ENCODE measurements at places on chromosomes 12 and 14.

- DNase-seq: no peak
Observed at GRCh38 chr14:102500158-102500662, 9.4 kb downstream of the ANKRD9 start.

DNA sequence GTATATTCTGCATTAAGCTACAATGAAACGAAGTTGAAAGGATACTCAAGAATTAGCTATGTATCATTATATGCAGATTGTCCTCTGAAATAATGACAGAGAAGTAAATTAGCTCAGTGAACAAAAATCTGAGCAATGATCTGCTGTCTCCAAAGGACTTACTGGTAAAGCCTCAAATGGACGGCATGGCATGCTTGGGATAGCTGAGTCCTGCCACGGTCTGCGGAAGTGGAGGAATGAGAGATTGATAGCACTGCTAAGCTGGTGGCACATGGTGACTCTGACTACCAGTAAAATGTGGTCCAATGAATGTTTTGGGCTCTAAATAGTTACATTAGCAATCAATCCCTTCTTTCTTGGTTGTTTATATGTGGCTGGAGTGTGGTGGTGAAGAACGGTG is 3.7 kb upstream of the DENND5B start:
- DNase-seq: no peak

DNA sequence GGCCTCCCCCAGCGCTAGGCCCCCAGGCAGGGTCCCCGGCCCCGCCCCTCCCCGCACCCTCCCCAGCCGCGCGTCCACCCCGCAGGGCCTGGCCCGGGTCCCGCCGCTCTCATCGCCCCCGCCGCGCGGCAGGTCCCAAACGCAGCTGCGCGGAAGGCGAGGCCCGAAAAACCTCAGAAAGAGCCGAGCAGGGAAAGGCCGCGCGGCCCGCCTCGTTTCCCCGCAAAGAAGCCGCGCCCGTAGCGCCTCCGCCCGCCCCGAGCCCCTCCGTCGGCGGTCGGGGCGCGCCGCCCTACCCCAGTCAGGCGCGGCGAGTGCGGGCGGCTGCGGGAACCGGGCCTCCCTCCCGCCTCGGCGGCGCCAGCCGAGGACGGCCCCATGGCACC is 324 bp downstream of the POLE start:
- no peak for DNase-seq

DNA sequence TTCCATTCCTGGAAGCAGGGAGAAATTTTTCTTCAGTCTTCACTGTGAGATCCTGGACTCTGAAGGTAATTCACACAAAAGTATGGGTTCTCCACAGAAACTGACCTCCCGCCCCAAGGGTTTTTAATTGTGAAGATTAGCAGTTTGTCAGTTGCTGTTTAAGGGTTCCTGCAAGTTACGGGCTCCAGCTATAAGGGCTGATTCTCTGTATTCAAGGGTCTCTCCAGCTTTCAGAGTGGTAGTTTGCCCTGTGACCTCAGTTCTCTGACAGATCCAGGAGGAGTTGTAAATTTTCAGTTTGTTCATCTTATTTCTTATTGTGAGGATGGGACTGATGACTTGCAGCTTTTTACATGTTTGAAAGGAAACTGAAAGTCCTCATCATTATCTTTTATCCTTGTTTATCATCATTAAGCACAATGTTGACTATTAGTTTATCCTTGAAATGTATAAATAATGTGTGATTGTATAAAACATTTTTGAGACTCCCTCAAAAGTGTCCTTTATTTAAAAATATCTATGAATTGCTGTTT is 110.9 kb downstream of the SCAF11 start:
- no peak for DNase-seq

- DNase-seq: no peak
Observed at GRCh38 chr14:75484711-75485429, 37.4 kb upstream of the BATF start.

GRCh38 chr14:30603402-30603801 is 18.7 kb upstream of the SCFD1 start:
- no peak for DNase-seq

GRCh38 chr14:98925354-98926040 is 346.5 kb downstream of the BCL11B start:
- no peak for DNase-seq

GRCh38 chr12:67305544-67305943 is 36.4 kb downstream of the CAND1 start:
- no peak for DNase-seq

GRCh38 chr14:71437870-71438269 is 494.4 kb upstream of the RGS6 start:
- DNase-seq: no peak

DNA sequence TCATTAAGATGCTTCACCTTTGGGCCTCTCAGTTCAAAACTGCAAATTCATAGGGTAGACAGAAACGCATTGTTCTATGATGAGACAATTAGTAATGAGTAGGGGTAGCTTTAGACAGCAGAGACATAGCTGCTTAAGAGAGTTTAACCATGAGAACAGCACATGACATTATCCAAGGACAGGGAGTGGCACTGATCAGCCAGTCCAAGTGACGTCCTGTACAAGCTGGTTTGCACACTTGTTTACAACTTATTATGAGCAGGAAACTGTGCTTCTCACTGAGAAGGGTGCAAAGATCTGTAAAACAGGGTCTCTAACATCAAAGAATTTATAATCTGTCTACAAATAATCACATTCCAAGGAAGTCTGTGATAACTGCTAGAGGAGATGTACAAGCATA is 11.2 kb upstream of the SRSF5 start:
- no peak for DNase-seq

GRCh38 chr14:102513899-102514772 is 4.6 kb upstream of the ANKRD9 start:
- no peak for DNase-seq

- DNase-seq: no peak
Observed at GRCh38 chr14:104383088-104383995, 196.2 kb upstream of the C14orf180 start.

GRCh38 chr12:29223426-29223825 is 74.3 kb downstream of the FAR2 start:
- no peak for DNase-seq

- DNase-seq: no peak
Observed at GRCh38 chr14:87877877-87878276, 115.1 kb downstream of the GALC start.

- no peak for DNase-seq
Observed at GRCh38 chr14:29536886-29537511, 390.6 kb downstream of the PRKD1 start.

DNA sequence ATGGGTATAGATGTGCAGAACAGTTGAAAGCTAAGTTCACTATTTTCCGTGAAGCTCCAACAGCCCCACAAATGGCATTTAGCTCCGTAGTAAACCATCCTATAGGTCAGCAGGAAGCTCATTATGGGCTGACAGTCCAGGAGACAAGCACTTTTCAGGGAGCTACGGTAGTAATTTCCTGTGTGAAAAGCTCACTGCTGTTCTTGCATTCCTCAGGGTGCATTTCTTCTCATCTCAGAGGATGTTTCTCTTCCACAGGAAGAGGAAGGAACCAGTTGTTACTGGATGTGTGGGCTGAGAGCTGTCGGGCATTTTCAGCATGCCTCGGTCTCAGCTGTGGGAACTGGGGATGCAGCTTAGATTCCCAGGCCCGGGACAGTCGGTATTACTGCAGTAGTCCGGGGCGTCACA is 72.8 kb downstream of the GALNT4 start:
- DNase-seq: no peak

- no peak for DNase-seq
Observed at GRCh38 chr12:101086490-101087135, 123.4 kb downstream of the SLC5A8 start.

GRCh38 chr12:18165422-18165871 is 75.5 kb upstream of the RERGL start:
- DNase-seq: no peak

DNA sequence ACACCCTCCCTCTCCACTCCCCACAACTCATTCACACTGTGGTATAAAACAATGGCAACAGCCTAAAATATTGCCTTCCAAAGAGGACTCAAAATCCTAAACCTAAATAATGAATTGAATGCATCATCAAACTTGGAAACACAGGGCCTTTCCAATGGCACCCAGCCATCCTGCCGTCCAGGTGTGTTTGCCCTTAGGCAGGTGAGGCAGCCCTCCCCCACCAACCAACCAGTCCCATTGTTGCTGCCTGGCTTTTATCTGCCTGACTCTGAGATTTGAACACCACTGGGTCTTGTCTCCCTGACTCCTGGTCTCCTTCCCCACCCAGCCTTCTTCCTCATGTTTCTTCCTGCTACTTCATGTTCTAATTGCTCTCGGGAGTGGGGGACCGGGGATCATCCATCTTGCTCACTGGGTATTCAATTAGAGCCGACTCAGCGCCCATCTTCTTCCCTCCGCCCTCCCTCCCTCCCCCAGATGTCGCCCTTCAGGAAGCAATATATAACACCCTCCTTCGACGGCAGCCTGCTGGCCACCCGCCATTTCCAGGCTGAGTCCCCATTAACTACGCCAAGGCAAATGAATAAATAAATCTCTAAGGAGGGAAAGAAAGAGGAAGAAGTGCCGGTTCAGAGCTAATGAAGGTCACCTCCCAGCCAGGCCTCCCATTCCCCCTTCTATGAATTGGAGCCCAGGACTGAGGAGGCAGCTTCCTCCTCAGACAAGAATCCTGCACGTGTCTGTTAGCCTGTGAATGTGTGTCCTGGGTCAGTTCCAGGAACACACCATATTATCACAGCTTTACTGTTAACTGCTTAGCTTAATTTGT is 36.3 kb upstream of the NTF3 start:
- DNase-seq: no peak

- DNase-seq: no peak
Observed at GRCh38 chr14:52442166-52442565, 110.1 kb downstream of the TXNDC16 start.

GRCh38 chr14:50366115-50366514 is 30.6 kb downstream of the CDKL1 start:
- no peak for DNase-seq

- DNase-seq: no peak
Observed at GRCh38 chr12:90682398-90682797, 272.6 kb downstream of the CCER1 start.

- DNase-seq: no peak
Observed at GRCh38 chr12:67795236-67795635, 146.7 kb downstream of the DYRK2 start.

DNA sequence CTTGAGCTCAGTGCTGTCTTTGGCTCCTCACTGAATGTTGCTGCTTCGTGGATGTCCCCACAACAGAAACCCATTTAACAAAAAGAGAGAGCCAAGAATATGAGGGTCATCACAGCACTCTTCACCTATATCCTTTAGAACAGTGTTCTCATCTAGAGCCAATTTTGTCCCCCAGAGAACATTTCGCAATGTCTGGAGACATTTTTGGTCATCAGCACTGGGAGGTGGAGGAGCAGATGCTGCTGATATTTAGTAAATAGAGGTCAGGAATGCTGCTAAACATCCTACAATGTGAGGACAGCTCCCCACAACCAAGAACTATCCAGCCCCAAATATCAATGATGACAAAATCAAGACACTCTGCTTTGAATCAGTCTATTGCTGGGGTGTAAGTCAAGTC is 92.5 kb downstream of the BBS10 start:
- DNase-seq: no peak

GRCh38 chr12:30928356-30929244 is 2.1 kb downstream of the TSPAN11 start:
- no peak for DNase-seq

DNA sequence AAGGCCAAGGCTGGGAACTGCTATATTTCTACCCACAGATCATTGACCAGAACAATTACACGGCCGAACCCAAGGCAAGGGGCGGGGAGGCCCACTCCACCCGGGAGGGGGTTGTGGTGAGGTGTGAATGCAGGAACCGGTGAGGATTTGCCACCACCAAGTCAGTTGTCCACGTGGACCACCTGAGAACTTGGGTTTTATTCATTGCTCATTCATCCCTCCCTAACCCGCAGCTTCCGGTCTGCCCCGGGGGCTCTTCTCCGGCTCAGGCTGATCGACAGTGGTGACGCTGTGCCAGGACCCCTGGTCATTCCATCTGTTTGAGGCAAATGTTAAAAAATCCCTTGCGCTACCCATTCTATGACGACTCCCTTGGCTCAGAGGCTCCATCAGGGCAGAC is 127.7 kb upstream of the RTL1 start:
- DNase-seq: no peak

GRCh38 chr12:52539821-52540173 is 13.1 kb downstream of the KRT71 start:
- DNase-seq: no peak

DNA sequence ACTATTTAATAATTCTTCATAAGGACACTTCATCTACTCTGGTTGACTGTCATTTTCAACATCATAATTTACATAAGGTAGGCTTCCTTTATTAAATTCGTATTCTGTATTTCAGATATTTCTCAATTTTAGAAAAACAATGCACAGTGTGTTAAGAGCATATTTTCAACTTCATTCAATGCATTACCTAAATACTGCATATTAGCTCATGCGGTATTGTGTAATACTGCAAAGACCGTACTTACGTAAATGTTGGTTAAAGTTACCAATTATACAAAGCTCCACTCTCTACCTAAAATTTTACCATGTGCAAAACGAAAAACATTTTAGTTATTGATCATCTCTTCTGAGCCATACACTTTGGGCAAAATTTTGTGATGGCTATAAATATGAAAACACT is 62.8 kb downstream of the EXOC5 start:
- no peak for DNase-seq

DNA sequence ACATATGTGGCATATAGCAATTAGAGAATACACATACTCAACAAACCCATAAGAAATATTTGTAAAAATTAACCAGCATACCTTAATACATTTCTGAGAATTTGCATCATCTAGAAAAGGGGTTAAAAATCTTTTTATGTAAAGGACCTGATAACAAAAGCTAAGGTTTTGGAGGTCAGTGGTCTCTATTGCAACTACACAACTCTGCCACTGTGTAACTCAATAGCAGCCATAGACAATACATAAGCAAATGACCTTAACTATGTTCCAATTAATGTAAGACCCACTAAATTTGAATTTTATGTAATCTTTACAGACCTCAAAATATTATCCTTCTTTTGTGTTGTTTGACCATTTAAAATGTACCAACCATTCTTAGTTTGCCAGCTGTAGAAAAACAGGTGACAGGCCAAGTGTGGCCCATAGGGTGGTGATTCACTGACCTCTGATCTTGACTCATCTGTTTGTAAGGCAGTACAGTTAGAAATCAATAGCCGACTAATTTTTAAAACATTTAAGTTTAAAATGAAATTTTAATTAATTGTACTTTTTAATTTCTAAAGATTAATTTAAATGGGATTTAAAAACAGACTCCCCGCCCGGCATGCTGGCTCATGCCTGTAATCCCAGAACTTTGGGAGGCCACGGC is 7.4 kb upstream of the EPS8 start:
- no peak for DNase-seq

All from stimulated activated naive CD4-positive, alpha-beta T cell (primary cell).